Stimulated activated CD4-positive, alpha-beta T cell treated with anti-CD3 and anti-CD28 coated beads, TNF-alpha, amount 100 ng/mL, for 1 hour (primary cell): ENCODE measurements at places on chromosomes 16 and 17.

GRCh38 chr17:63503341-63503705 is 19.8 kb upstream of the KCNH6 start:
- DNase-seq = no peak

- DNase-seq = no peak
Observed at GRCh38 chr16:9849697-9850245, 332.5 kb downstream of the GRIN2A start.

- no peak for DNase-seq
Observed at GRCh38 chr17:29757788-29758187, 135.1 kb upstream of the CORO6 start.

- no peak for DNase-seq
Observed at GRCh38 chr17:63823659-63824331, 3.4 kb upstream of the PSMC5 start.

GRCh38 chr17:3802461-3803307 is 1.7 kb upstream of the ITGAE start:
- no peak for DNase-seq

- no peak for DNase-seq
Observed at GRCh38 chr17:36647636-36648035, 46.3 kb downstream of the MRM1 start.

GRCh38 chr16:88901718-88902337 is 35.4 kb upstream of the PABPN1L start:
- no peak for DNase-seq

DNA sequence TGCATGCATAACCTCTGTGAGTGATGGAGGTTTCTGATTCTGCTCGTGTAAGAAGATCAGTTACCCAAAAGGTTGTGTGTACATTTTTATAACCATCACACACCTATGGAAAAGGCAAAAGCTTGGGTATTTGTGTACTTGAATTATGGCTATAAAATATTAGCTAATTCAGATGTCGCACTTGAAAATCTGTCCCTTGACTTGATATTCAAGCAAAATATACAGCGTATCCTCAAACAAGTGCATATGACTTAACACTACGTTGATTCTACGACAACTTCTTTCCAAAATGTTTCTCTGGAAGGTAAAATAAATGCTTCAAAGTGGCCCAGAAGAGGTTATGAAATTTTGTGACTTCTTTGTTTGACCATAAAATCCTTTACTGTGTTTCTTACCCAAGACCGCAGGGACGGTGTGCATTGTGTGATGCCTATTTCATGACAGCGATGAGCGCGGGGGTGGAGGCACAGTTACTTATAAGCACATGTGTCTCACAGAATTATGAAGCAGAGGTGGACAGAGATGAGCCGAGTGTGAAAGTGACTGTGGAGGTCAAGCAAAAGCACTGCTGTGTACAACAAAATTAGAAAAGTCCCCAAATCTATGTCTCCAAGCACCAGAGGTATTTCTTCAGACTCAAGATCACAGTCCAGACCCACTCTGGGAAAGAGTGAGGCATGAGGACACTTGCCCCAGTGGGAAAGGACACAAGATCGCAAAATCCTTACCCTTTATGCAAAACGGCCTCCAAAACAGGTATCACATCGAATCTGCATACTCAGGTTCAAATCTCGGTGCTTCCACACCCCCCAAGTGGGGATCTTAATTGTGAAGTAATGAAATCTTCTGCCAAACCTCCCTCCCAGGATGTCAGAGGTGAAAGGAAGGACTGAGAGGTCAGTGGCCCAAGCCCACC is 4.1 kb upstream of the HOXB9 start:
- DNase-seq = no peak

- DNase-seq = no peak
Observed at GRCh38 chr16:15517743-15518377, 83.5 kb downstream of the BMERB1 start.

- no peak for DNase-seq
Observed at GRCh38 chr17:73610331-73610911, 33.8 kb downstream of the SDK2 start.

DNA sequence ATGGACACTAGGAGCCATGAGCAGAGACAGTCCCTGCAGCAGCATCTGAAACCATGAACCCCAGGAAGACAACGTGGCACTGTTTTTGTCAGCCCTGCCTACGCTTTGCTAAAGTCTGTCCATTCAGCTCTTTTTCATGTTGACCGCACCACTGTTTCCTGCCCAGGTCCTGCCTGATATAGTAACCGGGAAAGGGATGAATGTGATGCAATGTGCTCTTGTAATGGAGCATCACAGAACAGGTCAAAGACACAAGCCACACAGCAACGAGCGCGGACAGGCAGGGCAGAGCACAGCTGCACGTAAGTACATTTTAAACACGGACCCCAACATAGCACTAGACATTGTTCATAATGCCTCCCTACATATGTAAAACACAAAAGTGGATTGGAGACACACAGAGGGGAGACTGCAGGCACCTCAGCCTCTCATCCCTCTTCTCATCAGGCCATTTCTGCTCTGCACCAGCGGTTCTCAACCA is 16.9 kb upstream of the TNFRSF13B start:
- no peak for DNase-seq

DNA sequence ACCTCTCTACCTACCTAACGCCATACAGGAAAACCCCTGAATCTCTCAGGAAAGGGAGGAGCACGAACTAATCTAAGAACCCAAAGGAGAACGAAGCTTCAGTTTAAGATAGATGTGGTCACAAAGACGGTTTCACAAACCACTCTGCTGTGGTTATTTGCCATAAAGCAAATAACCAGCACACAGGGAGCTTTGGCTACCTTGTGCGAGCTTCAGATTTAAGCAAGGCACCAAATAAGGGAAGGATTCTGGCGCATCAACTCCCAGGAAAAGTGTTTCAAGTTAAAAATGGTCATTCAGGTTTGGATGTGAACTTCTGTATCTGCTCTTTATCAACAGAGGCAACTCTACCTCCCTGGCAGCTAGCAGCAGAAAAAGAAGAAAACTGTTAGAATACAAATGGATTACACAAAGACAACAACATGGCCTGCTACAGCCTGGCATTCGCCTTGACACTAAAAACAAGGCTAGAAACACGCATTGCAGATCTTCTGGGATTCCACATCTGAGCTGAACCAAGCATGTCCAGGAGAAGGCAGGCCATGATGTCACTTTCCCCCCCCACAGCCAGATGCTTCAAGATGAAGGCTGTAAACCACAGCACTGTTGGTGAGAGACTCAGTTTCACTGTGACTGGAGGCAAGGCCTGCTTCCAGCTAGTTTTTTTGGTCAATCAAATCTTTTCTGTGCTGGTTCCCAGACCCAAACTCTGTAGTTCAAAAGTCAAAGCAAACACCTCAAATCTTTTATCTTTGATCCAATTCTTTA is 43.6 kb downstream of the SMG6 start:
- DNase-seq = no peak

DNA sequence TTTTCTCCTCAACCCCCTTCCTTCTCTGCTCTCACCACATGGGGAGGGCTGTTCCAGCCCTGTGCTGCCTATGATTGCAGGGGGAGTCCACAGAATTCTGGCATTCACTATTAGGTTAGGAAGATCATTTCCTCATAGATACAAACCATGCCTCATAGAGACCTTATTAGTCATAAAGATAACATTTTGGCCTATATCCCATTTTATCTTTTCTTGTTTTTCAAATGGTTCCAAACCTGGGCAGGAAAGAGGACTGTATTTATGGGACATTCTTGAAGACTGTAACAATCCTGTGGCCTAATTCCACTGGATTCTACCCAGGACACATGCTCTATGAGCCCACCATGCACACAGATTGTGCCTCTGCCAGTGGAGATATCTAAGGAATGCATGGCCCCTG is 51.7 kb downstream of the ASIC2 start:
- DNase-seq = no peak

DNA sequence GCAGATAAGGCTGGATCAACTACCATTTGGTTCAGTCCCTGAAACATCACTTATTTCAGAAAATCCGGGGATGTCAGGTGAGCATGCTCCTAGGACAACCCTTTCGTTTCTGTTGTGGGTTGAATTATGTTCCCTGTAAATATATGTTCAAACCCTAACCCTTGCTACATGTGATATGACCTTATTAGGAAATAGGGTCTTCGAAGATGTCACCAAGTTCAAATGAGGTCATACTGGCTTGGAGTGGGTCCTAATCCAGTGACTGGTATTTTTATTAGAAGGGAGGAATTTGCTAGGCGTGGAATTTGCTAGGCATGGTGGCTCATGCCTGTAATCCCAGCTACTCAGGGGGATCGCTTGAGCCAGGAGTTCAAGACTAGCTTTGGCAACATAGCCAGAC is 21.3 kb downstream of the SNX20 start:
- DNase-seq = no peak

GRCh38 chr16:57071831-57072582 is 20.4 kb upstream of the CPNE2 start:
- DNase-seq = no peak
